ENCODE measurements at places on chromosomes 16 and 17. TPM values are rescaled to one million over a fixed set of nuclear protein-coding genes. Genes with fewer than 3 reads are reported as not detected.

The NACA2 gene
- polyA plus RNA-seq, result 0.13 TPM

The CD79B gene
- polyA plus RNA-seq, result 5.2 TPM

The USP6 gene
- polyA plus RNA-seq, result 0.03 TPM

The CA5A gene
- not detected for polyA plus RNA-seq

The TBX6 gene
- polyA plus RNA-seq, result 0.73 TPM

The WSCD1 gene
- 1.9 TPM for polyA plus RNA-seq

The WNK4 gene
- 0.46 TPM for polyA plus RNA-seq

The SLC4A1 gene
- polyA plus RNA-seq, result 0.10 TPM

The CYBA gene
- 70.7 TPM for polyA plus RNA-seq

The MEIOC gene
- polyA plus RNA-seq, result not detected

The TNP2 gene
- polyA plus RNA-seq, result not detected

The KRTAP4-6 gene
- polyA plus RNA-seq, result not detected

The KRTAP1-1 gene
- not detected for polyA plus RNA-seq

The TRPV3 gene
- polyA plus RNA-seq, result 0.90 TPM

The ENPP7 gene
- polyA plus RNA-seq, result not detected

The SULT1A4 gene
- 6.9 TPM for polyA plus RNA-seq

The NAGS gene
- 0.45 TPM for polyA plus RNA-seq

The PSMD3 gene
- 42.6 TPM for polyA plus RNA-seq
